WTC11 (cell line): ENCODE measurements at places on chromosomes 2 and 18. TPM values are rescaled to one million over a fixed set of nuclear protein-coding genes. Genes with fewer than 3 reads are reported as not detected.

Gene ZNF385B
- total RNA-seq, result 1.3 to 2.2 TPM (median 2.2 TPM) in 3 replicates

DNA sequence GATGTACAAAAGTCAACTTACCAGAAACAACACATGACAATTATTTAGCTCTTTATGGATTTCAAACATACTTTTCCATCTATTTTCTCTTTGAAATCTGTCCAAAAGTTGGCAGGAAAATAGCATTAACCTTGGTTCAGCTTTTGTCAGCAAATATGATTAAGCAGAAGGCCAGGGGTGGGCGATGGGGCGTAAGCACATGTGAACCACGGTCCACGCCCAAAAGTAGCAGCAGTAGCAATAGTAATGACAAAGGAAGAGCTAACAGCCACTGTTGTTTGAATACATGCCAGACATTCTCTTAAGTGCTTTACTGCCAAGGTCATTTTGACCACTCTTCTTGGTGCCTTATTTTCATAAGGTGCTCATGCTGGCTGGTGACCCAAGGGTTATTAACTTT is 73.5 kb downstream of the ANTXR1 start:
- DNase-seq, result no peak

Gene CACNB4
- total RNA-seq, result 4.7 to 7.2 TPM (median 6.9 TPM) in 3 replicates

DNA sequence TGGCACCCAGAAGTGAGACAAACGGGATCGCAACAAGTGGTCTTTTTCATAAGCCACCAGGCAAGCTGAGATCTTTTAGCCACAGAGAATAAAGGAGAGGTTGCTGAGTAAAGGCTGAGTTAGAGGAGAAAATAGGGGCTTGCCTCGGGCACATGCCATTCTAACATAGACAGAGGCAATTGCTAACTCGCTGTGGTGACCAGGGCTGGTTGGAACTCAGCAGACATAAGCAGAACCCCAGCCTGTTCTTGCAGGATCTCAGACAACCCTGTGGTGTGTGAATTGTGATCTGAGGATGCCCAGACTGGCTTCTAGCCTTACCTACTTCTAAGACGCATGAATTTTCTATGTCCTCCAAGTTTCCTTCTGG is 300.2 kb downstream of the CDCA7 start:
- DNase-seq, result no peak

GRCh38 chr2:74502720-74503505 is 3.5 kb upstream of the LBX2 start:
- peak; percentile 63 for DNase-seq

DNA sequence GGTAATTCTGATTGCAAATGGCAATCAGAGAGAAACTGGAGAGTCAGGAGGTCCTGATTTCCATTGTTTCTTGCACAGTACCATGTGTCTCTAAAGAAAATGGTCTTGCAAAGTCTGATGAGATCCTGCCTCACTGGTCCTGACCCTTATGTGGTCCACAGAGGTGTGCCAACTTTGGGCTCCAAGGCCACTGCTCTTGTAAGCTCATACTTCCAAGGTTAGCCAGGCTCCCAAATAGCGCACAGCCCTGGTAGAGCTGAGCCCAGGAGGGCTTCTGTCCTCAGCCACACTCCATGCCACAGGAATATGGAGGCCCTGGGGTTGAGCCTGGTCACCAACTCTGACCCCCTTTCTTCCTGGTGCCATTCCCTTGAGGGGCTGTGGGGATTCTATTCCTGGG is 80.7 kb downstream of the SDC1 start:
- DNase-seq, result no peak

Gene STARD6
- total RNA-seq, result 0.23 TPM in 1 of 3 replicates, not detected in the others

- no peak for DNase-seq
Observed at GRCh38 chr2:222713002-222713401, 41.5 kb downstream of the MOGAT1 start.

- DNase-seq, result no peak
Observed at GRCh38 chr18:44213293-44213692, 467.4 kb upstream of the SETBP1 start.

Gene OSR1
- total RNA-seq, result 0.22 to 0.55 TPM (median 0.27 TPM) in 3 replicates

Gene ACMSD
- not detected in 3 replicates for total RNA-seq

Gene GALNT13
- total RNA-seq, result 8.5 to 9.9 TPM (median 8.8 TPM) in 3 replicates

DNA sequence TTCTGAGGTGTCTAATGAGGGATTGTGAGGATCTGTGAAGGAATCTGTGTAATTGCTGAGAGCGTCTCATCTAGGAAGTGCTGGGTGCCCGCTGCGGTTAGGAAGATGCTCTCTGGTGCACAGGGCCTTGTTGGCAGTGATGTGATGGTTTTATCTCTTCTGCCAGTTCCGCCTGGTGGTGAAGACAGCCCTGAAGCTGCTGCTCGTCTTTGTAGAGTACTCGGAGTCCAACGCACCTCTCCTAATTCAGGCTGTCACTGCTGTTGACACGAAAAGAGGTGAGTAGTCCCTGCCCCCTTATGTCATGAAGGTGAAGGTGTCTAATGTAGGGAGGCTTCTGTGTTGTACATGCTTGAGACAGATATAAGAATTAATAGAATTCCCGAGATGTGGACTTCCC is 234.2 kb downstream of the TPGS2 start:
- DNase-seq, result no peak

- no peak for DNase-seq
Observed at GRCh38 chr18:35389095-35389618, 12.0 kb upstream of the ZNF396 start.

Gene C2orf15
- total RNA-seq, result 6.0 to 7.0 TPM (median 6.1 TPM) in 3 replicates

Gene IL36G
- total RNA-seq, result 0.32 TPM in 1 of 3 replicates, not detected in the others

Gene CYS1
- total RNA-seq, result 0.85 to 1.2 TPM (median 1.1 TPM) in 3 replicates

Gene RRM2
- total RNA-seq, result 119 to 129 TPM (median 126 TPM) in 3 replicates

Gene IL36B
- total RNA-seq, result not detected in 3 replicates

Gene ATP6V1C2
- 0.42 to 1.9 TPM (median 1.2 TPM) in 3 replicates for total RNA-seq

- DNase-seq, result peak; percentile 47
Observed at GRCh38 chr2:88451811-88452564, 505 bp downstream of the FOXI3 start.

Gene KATNAL2
- total RNA-seq, result 9.9 to 12.1 TPM (median 11.7 TPM) in 3 replicates

Gene CCDC68
- total RNA-seq, result 0.23 to 0.92 TPM (median 0.55 TPM) in 3 replicates

- no peak for DNase-seq
Observed at GRCh38 chr2:178873912-178874311, 66.7 kb upstream of the TTN start.

Gene DTYMK
- 79.9 to 88.1 TPM (median 87.7 TPM) in 3 replicates for total RNA-seq

- DNase-seq, result no peak
Observed at GRCh38 chr18:12944709-12945108, 3.1 kb upstream of the SEH1L start.

DNA sequence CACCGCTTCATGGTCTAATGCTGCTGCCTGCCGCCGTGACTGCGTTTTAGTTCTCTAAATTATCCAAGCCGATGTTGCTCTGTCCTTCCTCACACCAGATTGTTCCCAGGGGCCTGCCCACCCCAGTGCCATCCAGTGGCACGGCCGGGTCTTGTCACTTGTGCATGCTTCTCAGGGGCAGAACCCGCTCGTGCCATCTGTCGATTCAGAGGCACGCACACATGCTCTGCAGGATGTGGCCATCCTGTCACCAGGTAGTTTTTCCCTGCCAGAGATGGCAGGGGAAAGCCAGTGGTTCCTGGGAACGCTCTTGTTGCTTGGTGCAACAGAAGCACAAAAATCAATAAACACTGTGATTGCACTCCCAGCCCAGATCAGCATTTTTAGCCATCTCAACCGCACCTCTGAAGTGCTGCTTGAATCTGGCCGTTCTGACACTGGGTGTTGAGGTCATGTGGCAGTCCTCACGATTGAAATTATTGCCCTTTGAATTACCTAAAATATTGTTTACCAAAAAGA is 119.6 kb upstream of the BOD1L2 start:
- no peak for DNase-seq

DNA sequence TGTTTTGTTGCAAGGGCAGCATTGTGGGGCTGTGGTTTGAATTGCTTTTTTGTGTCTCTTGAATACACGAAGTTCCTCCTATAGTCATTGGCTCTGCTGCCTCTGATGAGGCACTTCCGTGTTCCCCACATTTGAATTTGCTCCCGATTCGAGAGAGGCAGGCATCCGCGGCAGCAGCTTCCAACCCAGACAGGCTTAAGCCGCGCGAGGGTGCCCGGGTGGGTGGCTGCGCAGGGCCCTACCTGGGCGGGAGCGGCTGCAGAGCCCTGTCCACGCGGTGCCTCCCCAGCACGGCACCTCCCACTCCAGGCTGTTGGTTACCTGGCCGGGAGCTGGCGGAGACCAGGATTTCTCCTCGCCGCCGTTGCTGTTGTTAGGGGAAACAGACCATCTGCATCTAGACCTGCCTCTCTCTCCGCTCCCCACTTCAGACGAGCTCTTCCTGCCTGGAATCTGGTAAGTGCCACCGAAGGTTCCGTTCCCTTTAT is 151.3 kb downstream of the NEDD4L start:
- DNase-seq, result peak; percentile 58

GRCh38 chr2:60530660-60531281 is 22.7 kb downstream of the BCL11A start:
- DNase-seq, result no peak

DNA sequence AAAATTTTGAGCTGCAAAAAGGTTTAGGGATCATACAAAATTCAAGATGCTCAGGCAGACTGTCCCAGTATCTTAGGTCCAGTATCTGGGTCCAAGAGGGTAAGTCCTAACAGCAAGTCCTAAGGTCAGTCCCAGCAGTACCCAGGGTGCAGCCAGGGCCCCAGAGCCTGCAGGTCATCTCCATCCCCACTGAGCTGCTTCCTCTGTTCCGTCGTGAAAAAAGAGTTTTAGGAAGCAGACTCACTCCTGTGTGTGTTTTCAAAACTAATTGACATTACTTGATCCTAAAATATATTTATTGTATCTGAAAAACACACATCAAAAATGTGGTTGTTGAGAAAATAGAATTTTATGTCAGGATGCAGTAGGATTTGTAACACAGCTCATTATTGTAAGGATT is 69.9 kb upstream of the ALKAL2 start:
- no peak for DNase-seq

Gene GALNT5
- 0.17 to 0.34 TPM (median 0.32 TPM) in 3 replicates for total RNA-seq

DNA sequence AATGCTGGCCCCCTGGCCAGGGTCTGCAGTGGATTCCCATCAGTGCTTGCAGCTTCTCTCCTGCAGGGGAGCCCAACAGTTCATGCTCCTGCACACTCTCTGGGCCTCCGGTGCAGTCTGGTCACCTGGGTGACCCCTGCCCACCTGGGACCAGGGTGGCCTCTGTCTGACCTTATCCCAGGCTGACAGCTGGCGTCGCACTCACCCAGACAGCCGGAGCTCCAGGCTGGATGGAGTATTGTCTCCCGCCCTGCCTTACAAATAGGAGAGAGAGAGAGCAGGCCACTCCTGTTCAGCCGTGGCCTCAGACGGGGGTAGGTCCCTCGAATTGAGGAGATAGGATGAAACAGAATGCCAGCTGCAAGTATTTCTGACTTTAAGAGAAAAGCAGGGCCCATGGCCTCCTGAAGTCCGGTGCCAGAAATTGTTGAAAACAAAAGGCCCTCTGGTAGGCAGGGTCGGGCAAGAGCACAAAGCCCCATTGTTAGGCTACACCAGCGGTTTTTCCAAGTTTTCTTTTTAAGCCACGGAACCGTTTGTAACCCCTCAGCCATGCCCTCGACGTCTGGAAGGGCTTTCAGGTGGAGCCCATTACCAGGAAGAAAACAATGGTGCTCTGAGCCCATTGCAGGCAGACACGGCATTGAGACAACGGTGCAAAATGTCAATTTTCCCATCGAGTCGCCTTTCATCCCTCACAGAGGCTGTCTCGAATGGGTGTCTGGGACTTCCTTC is 258.4 kb downstream of the BCL11A start:
- no peak for DNase-seq

DNA sequence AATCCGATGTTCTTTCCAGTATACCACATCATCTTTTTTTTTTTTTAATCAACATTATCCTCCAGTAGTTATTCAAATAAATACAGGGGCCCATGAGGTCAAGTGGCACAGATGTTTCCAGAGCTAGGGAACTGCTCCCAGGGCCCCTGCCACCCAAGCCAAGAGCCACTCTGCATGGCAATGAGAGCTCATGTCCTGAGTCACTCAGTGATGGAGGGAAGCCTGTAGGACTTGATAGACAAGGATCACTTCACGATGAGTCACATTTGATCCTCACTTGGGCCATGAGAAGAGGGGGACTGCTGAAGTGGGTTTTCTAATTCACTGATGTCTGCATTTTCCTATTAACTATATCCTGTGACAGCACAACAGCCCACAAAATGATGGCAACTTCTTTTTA is 127.0 kb upstream of the PKDCC start:
- DNase-seq, result no peak
